ENCODE measurements at places on chromosomes 12 and 14.

DNA sequence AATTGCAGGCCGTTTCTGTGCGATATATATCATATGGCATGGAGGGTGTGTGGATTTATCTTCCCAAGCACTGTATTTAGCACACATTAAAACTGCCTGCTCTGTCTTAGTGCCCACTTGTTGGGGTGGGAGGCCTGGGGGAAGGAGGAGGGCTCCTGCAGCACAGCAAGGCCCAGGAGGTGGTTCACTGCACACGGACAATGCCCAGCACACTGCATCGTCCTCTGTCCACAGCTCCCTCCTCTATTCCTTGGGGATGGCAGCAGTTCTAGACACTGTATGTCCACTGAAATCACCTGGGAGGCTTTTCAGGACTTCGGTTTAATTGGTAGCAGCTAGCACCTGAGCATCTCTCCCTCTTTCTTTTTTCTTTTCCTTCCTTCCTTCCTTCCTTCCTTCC is 161.2 kb downstream of the KTN1 start:
- no peak for DNase-seq

- peak; percentile 68 for DNase-seq
Observed at GRCh38 chr12:113880326-113880725, 85.8 kb downstream of the RBM19 start.

GRCh38 chr12:133106253-133106652 is 23.8 kb downstream of the ZNF891 start:
- DNase-seq = no peak

DNA sequence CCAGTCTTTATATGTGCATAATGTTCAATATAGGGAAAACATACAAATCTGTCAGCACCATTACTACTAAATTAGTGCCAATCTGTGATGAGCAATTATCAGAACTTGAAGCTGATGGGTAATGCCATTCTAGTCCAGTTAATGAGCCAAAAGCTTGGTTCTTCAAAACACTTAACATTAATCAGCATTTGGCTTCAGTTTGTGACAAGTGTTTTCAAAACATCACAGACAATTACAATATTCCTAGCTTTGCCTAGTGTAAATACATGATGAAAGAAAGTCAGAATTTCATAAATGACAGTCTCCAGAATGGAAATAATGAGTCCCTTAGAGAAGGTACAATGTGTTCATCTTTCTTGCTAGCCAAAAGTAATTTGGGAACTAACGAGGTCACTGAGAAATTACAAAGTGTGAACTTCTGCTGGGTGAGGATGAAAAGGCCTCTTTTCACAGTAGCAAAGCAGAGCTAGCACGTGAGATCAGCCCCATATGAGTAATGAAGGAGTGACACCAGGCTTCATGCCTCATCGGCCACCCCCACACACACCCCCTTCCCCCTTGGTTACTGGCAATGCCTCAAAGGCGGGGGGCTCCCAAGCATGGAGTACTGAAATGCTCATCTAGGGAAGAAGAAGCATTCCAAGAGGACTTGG is 180.6 kb upstream of the EEA1 start:
- DNase-seq = no peak

GRCh38 chr12:113136128-113136989 is 798 bp upstream of the RASAL1 start:
- DNase-seq = no peak

GRCh38 chr12:42568952-42569915 is 20.3 kb downstream of the PRICKLE1 start:
- no peak for DNase-seq

GRCh38 chr14:81485781-81486180 is 47.9 kb downstream of the SEL1L start:
- DNase-seq = no peak

GRCh38 chr12:1220127-1221092 is 229.4 kb downstream of the ERC1 start:
- no peak for DNase-seq

DNA sequence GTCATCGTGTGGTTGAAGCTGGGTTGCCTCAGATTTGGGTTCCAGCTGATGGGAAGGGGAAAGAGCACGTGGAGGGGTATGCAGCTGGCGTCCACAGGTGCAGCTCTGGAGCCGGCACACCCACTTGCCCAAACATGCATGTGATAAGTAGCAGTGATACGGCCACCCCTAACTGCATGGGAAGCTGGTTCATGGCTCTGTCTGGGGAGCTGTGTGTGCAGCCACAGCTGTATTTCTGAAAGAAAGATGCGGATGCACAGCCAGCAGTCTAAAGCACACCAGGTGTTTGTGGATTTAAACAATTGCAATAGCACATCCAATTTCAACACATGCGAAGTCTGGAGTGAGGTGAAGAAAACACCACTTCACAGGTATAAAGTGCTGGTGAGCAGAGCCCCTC is 181.4 kb downstream of the EFCAB11 start:
- no peak for DNase-seq

DNA sequence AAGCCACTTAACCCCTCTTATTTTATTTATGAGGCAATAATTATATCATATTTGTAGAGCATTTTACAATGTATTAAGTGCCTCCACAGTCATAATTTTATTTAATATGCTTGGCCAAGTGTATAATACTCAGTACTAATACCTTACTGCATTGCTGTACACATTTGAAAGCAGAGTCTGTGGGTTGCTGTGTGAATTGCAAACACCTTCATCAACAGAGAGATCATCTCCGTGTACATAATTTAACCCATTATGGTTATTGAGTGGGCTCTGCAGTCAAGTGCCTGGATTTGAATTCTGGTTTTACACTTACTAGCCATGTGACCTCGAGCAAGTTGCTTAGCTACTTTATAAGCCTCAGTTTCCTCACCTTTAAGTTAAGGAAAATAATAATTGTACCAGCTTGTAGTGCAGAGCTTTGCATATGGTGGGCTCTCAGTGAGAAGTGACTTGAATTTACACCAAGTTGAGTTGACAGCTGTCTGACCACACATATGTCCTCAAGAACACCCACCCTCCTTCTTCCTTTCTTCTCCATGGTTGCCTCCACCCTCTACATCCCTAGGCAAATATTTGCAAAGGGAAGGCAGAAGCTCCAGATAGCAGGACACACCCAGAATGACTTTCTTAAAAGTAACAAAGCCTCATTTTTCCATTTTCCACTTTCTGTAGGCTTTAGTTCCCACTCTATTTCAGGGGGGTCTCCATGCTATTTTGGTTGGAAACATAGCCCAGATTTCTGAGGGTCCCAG is 12.3 kb downstream of the CRACR2A start:
- no peak for DNase-seq

- DNase-seq = no peak
Observed at GRCh38 chr14:72169521-72169920, 237.3 kb downstream of the RGS6 start.

DNA sequence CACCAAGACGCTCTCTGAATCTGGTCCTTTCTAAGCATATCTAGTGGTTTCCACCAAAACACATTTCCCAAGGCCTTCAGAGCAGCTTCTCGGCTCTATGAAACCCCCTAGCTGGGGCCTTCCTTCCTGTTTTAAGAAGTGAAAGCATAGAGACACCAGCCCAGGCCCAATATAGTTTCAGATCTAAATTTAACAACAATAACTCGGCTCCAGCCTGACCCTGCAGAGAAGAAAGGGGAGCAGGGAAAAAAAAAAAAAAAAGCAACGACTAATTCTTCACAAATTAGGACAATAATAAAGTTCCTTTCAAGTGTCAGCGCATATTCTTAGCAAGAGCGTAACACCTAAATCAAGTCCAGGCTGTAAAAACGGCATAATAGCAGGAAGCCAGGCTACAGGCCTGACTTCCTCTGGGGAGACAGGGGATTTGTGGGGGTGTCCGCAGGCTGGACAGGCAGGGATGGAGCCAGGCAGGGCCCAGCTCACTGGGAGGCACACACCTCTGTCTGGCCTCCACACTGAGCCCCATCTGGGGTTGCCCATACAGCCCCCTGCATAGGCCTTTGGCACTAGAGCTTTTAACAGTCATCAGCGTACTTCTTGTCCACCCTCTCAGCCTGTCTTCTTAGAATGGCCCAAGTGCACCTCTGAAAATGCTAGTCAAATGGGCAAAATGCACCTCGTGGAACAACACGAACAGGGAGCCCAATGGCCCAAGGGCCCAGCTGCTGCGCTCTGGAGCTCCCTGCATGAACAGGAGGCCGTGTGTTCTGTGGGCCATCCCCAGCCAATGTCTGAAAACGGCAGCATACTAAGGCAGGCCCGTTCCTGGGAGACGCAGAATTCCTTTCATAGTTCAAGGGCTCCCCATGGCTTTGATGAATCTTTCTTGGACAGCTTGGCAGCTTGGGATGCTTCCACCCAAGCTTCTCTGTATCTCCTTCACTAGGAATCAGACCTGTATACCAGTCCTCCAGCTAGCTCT is 772.9 kb downstream of the MED13L start:
- no peak for DNase-seq

- no peak for DNase-seq
Observed at GRCh38 chr12:100127766-100128511, 14.7 kb downstream of the BLTP3B start.

GRCh38 chr12:19683178-19683927 is 244.1 kb downstream of the AEBP2 start:
- no peak for DNase-seq

- DNase-seq = no peak
Observed at GRCh38 chr14:99529899-99530298, 48.7 kb downstream of the CCNK start.

Data from NCI-H1436 treated with DMSO at 0.1 percent for 48 hours (cell line).